ENCODE measurements at places on chromosomes 3 and 15.

DNA sequence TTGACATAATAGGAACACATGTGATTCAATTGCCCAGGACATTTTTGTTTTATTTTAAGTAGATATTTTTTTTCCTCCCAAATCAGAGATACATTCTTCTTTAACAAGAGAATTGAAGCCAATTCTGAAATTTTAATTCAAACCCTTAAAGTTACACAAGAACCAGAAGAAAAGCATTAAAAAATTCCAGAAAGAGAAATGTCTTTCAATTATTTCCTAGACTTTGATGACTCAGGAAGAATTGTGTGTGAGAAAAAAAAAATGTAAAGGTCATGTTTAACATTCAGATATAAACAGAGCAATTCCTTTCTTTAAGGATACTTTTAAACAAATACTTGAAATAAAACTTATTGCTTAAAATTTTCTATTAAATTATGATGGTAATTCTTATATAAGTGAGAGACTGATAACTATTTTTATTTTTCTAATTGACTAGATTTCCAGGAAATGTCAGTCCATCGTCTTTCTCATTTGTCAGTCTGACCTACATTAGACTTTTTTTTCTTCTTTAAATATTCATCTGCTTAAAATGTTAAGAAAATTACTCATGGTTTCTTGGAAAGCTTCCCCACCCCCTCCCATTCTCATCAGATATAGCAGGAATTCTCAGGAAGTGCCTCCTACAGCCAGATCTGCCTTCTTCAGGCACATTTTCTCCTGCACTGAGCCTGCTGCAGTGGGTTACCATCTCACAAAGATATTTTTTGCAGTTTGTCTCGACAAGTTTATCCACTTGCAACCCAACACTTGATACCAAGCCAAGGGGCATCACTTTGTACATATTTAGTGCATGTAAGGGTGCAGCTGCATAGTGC is 261.8 kb upstream of the CBLB start:
- peak; percentile 52 for DNase-seq

GRCh38 chr3:123576122-123576521 is 8.7 kb downstream of the HACD2 start:
- DNase-seq: no peak

- no peak for DNase-seq
Measured at GRCh38 chr3:14849638-14850230, 31.0 kb downstream of the FGD5 start.

- DNase-seq: no peak
Measured at GRCh38 chr3:59566481-59566975, 516.7 kb upstream of the CFAP20DC start.

DNA sequence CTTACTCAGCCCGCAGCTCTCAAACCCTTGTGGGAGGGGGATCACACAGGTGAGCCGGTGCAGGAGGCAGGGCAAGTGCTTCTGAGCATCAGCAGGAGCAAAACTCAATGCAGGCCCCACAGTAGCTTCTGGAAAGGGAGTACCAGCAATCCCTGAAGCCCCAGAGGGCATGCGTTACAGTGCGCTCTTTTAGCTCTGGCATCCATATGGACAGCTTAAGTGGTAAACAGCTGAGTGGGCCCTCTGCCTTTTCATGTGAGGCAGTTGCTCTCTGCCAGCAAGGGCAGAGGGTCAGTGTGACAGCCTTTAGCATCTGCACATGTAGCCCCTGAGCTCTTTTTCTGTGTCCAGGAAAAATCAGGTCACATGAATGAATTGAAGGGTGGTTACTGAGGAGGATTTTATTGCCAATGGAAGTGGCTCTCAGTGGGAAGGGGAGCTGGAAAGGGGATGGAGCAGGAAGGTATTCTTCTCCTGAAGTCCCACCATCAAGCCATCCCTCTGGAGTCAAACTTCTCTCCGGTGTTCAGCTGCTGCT is 464.3 kb upstream of the THRB start:
- no peak for DNase-seq
